Small intestine (tissue), 16 donors: ENCODE measurements at places on chromosomes 16 and 17.

DNA sequence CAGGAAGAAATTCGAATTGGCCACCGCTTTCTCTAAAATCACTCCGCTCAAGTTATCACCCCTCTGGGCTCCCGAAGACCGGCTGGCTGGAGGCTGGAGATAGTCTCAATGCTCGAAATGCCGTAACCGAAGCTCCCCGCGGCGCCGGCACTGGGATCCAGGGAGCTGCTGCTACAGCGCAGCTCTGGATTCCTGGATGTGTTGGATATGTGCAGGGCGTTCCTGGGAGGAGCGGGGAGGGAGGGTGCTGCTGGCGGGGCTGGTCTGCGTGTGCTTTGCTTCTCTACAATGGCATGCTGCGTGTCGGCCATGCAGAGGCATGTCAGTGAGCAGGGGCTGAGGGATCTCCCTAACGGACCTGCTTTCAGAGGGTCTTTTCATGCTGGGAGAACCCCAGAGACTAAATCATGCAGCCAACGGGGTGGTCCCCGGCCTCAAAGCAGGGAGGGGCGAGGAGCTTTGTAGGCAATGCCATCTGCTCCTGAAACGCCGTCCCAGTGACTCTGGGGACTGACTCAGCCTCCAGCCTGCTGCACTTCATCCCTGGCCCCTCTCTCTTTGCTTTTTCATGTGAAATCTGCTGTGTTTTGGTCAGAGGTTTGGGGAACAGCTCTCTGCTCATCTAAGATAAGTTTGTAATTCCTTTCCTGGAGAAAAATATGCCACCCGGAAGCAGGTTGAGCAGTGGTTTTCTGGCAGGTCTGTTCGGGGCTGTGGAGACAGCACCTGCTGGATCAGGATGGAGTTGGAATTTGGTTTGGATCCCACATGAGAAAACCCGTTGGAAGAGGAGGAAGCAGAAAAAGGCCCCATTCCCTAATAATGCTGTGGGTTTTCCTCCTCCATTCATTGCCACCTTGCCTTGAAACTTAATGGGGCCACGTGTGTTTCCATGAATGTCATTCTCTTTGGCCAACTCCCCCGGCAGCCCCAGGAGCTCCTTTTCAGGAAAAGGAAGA is 311.4 kb downstream of the SEC14L1 start:
- DNase-seq = peak; percentile 86

- DNase-seq = no peak
Measured at GRCh38 chr16:48536614-48537200, 73.3 kb downstream of the N4BP1 start.

GRCh38 chr17:30378241-30378824 is 394 bp upstream of the CPD start:
- no peak for DNase-seq

DNA sequence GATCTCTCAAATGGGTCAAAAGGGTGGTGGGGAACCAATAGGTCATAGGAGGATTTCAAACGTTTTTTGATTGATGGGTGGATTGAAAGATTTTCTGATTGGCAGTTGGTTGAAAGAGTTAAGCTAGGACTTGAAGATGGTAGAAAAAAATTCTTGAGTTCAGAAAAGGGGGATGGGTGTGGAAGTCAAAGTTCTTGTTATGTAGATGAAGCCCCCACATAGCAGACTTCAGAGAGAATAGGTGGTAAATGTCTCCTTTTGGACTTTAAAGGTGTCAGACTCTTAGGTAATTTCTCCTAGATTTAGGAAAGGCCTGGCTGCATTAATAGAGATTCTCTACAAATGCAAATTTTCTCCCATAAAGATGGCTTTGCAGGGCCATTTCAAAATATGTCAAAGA is 163.3 kb downstream of the HS3ST4 start:
- DNase-seq = no peak

DNA sequence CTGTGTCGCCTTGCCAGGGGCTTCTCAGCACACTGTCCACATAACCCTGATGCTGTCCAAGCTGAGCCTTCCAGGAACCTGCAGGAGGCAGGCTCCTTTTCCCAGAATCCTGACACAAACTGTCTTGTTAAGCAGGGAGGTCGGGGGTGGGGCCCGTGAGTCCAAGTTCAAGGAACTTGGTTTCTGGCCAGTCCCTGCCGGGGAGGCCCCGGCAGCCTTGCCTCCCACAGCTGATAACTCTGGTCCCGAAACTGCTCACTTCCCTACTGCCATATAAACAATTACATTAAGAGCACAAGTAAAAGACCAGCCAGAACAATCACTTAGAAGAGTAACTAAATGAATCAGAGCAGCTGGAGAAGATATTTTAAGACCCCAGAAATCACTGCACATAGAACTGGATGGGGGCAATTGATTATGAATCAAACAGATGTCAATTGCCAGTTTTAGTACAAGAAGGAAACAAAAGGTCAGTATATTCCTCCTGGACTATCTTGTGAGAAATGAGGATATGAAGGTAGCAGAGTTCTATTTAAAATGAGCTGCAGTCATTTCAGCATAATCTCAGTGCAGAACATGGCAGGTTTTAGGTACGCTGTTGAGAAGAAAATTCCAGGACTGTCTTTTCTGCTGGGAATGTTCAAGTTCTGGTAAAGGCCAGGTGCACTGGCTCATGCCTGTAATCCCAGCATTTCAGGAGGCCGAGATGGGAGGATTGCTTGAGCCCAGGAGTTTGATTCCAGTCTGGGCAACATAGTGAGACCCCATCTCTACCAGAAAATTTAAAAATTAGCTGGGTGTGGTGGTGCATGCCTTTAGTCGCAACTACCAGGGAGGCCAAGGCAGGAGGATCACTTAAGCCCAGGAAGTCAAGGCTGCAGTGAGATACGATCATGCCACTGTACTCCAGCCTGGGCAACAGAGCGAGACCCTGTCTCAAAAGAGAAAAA is 169.8 kb downstream of the PITPNC1 start:
- DNase-seq = peak; percentile 65

- no peak for DNase-seq
Measured at GRCh38 chr16:11575223-11575589, 11.5 kb downstream of the LITAF start.

- no peak for DNase-seq
Measured at GRCh38 chr17:48644159-48644558, 18.0 kb upstream of the HOXB9 start.

- no peak for DNase-seq
Measured at GRCh38 chr16:50838885-50839284, 97.0 kb downstream of the CYLD start.

DNA sequence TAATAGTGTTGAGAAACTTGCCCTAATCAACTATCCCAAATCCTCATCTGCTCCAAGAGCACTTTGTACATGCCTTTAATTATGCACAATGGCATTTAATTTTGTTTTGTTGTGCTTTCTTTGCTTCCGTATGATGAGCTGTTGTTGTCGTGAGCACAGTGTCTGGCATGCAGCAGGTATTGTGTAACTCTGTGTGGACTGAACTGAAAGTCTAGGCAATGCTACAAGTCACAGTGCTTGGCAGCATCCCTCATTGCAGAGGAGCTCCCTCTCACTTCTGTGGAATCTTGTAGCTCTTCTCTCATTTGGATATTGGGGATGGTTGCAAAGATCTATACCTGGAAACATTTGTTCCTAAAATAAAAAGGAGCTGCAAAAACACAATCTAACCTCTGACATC is 502.2 kb upstream of the CA10 start:
- DNase-seq = no peak

GRCh38 chr17:4135489-4135888 is 7.3 kb downstream of the ZZEF1 start:
- DNase-seq = no peak

GRCh38 chr16:27701381-27701780 is 151.4 kb downstream of the KATNIP start:
- DNase-seq = no peak

- DNase-seq = no peak
Measured at GRCh38 chr17:4206962-4207361, 56.8 kb downstream of the ANKFY1 start.

GRCh38 chr16:66529475-66529874 is 20.4 kb downstream of the TK2 start:
- DNase-seq = no peak

GRCh38 chr17:81039096-81039495 is 4.1 kb downstream of the BAIAP2 start:
- no peak for DNase-seq

DNA sequence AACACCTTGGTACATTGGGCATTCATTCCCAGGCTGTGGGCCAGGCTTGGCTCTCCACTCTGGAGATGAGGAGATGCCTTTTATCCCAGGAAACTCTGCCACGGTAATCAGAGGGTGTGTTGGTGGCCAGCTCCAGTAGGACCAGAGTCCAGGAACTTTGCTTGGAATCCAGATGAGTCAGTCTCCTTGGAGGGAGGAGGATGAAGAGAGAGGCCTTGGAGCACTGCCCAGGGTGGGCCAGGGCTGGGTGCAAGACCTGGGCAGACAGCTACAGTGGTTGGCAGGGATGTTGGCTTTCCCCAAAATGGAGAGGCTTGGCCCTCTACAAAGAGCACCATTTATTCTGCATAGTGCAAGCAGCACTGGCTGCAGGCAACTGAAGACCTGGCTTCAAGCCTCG is 209.0 kb downstream of the RGS9 start:
- peak; percentile 71 for DNase-seq

GRCh38 chr17:32481193-32481592 is 5.6 kb upstream of the CDK5R1 start:
- no peak for DNase-seq

GRCh38 chr17:19533718-19534561 is at the start of gene SLC47A1:
Gene SLC47A1, plus strand, starts transcription at chr17:19533854. Its CDS starts 86 bp downstream, at chr17:19533940.
- DNase-seq = no peak

DNA sequence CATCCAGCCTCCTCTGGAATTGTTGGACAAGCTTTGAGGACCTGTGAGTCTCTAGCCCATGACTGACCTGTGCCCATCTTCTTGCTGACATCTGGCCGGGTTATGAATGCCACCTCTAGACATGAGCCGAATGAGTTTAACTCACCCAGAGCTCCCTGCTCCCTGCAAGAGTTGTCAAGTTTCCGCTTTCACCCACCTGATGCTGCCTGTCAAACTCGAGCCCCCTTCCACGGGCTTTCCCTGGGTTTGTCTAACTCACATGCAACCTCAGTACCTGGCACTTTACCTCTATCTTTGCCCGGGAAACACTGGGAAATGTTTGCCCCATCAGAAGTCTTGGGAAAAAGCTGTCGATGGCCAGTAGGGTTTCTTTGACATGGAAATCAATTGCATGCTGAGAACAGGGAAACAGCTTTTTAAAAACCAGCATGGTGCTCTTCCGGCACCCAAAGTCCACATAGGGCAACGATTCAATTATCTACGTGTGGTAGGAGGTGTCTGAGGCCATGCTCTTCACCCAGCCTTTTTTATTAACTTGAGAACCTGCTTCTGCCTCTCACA is 33.8 kb upstream of the DNAH17 start:
- no peak for DNase-seq

DNA sequence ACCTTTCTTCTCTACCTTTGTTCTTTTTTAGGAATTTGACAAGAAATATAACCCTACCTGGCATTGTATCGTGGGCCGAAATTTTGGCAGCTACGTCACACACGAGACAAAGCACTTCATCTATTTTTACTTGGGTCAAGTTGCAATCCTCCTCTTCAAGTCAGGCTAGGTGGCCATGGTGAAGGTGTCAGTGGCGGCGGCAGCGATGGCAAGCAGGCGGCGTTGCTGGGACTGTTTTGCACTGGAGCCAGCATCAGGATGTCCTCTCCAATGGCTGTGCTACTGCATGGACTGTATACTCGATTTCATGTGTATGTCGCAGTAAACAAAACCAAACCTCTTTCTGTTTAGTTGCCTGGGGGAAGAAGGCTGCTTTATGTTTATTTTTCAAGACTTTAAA is 5.9 kb downstream of the DYNLL2 start:
- no peak for DNase-seq

GRCh38 chr16:12728469-12728868 is 75.2 kb downstream of the CPPED1 start:
- DNase-seq = no peak

DNA sequence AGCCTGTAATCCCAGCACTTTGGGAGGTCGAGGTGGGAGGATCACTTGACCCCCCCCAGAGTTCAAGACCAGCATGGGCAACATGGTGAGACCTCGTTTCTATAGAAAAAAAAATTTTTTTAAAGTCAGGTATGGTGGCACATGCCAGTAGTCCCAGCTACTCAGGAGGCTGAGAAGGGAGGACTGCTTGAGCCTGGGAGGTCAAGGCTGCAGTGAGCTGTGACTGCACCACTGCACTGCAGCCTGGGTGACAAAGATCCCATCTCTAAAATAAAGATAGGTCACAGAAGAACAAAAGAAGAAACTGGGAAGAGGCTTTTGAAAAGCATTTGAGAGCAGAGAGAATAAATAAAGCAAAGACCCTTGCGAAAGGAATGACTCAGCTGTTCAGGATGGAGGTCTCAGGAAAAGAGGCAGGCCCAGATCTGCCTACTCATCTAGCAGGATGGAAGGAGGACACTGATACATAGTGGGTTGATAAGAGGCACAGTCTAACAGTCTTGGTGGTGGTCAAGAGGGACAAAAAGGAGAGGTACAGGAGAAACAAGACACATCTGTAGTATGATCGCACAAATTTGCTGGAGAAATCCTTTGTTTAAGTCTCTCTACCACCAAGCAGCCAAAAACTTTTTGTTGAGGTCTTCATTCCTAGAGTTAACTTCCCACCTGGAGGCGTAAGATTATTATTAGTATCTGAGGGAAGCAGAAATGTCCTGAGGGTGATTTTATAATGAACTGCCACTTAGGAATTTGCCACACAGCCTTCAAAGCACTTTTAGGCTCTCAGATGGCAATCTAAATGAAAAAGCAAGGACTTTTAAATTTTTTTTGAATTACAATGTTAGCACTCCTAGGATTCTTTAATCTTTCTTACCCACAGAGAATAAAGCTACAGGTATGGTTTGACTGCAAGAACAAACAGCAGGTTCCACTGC is 17.6 kb downstream of the ZSWIM7 start:
- no peak for DNase-seq

GRCh38 chr16:75371171-75371570 is 62.1 kb downstream of the CFDP1 start:
- no peak for DNase-seq

- DNase-seq = no peak
Measured at GRCh38 chr17:82299452-82299851, 18.0 kb downstream of the CD7 start.

- no peak for DNase-seq
Measured at GRCh38 chr16:23495671-23496070, 14.6 kb downstream of the GGA2 start.
